Forelimb muscle (tissue), 1 donor: ENCODE measurements at places on chromosomes 1 and 21. TPM values are rescaled to one million over a fixed set of nuclear protein-coding genes. Genes with fewer than 3 reads are reported as not detected.

DNA sequence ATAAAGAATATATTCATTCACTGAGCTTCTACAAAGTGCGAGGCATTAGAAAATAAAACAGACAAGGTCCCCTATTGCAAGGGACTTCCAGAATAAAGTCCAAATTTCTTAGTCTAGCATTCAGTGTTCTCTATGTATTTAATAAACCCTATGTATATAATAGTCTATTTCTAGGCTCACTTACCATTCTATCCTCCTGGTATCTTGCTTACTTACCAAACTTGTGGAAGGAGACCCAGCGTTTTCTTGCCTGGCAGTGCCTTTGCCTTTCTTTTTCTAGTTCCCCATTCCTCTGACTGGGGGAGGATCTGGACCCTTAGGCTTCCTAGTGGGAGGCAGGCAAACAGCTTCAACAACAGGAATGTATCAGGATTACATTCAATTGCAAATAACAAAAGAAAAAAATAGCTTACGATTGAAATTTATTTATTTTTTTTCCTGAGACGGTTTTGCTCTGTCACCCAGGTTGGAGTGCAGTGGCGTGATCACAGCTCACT is 690 bp upstream of the RNF19B start:
- DNase-seq: no peak

Gene WNT2B
- 4.7 TPM for polyA plus RNA-seq

DNA sequence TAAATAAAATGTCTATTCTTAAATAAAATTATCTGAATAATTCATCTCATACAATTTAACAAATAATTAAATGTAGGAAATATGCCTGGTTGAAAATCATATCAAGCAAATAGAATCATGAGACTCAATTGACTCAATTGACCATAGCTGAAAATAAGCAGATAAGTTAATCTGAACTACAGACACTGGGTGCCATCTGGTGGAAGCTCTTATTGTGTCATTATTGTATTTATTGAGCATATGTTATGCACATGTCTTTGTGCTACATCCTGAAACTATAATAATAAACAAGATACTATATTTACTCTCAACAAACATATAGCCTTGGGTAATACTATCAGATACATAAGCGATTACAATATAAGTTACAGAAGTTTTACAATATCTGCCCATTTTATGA is 41.0 kb downstream of the BRINP3 start:
- no peak for DNase-seq

Gene LCK
- 0.35 TPM for polyA plus RNA-seq

Gene DCST2
- 0.63 TPM for polyA plus RNA-seq

GRCh38 chr1:15245593-15246360 is 1.2 kb upstream of the FHAD1 start:
- no peak for DNase-seq
